ENCODE measurements at places on chromosomes 11 and 22.

DNA sequence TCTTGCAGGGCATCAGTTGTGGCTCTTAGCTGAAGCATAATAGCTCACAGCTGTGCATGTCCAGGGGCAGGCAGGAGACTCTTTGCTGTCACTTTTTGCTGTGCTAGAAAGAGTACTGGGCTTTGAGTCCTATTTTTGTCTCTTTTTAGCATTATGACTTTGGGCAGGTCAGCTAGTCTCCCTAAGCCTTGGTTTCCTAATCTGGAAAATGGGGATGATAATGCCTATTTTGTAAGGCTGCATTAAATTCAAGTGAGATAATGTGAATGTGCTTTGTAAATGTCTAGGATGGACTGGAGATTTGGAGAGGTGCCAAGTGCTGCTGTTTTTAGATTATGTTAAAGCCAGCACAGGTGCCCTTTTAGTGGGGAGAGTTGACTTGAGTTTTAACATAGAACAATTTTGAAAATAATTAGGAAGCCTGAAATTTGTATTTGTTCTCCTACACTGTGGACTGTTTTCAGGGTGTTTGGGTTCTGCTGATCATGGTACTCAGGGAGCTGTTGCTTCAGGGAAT is 19.1 kb downstream of the CABIN1 start:
- DNase-seq, result no peak

- DNase-seq, result no peak
These were observed 54.4 kb upstream of the JAM3 start for GRCh38 chr11:134014511-134014910.

- no peak for DNase-seq
These were observed 5.6 kb downstream of the PLAAT3 start for GRCh38 chr11:63608353-63609345.

GRCh38 chr11:68865241-68865640 is 23.5 kb upstream of the CPT1A start:
- no peak for DNase-seq

DNA sequence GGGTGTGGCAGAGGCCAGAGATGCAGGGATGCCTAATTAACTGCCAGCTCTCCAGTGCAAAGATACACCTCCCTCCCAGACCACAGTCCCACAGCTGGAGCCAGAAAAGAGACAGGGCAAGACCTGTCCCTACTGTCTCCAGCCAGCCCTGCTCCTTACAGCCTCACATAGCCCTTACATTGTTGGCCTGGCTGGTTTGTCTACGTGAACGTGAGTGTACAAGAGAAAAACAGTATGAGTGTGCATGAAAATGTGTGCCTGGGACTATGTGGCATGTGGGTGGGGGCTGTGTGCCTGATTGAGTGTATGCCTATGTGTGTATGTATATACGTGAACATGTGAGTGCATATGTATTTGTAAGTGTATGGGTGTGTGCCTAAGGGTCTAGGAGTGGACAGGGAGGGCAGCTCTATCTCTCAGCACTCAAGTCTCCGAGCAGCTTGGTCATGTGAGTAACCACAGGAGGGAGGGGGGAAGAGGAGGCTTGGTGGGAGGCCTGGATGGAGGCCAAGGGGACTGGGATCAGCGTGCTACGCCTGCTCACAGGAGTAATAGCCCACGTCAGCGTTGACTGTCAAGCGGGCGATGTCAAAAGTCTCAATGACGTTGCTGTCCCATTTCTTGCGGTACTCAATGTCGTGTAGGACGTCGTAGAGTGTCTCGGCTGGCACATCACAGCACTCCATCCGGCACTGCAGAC is 6.6 kb upstream of the ARAP1 start:
- peak; percentile 60 for DNase-seq

DNA sequence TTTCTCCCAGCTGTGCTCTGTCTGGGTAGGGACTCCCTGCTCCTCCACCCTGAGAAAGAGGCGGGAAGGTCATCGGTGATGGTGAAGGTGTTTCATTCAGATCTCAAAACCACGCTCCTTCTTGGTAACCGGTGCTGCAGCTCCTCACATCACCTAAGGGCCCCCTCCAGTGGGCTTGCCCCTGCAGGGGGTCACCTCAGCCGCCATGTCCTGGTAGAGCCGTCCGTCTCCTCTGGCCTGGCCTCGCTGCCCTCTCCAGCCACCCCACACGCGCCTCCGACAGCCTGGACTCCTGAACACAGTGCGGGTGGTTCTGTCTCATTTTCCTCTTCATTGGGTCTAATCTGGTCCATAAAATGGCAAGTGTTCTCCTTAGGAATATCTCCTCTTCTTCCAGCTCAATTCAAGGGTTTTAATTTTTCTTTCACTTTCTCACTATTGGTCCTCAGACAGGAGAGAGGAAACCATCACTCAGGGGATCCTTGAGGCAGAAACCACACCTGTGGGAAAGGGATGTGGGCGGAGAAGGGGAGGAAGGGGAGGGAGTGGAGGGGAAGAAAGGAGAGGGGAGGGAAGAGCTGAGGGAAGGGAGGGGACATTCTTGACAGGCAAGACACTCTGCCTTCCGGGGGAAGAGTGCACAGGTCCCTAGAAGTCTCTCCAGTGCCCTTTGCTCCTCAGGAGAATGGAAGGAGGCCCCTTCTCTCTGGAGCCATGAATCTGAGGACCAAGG is 1338.4 kb downstream of the TBC1D22A start:
- no peak for DNase-seq

DNA sequence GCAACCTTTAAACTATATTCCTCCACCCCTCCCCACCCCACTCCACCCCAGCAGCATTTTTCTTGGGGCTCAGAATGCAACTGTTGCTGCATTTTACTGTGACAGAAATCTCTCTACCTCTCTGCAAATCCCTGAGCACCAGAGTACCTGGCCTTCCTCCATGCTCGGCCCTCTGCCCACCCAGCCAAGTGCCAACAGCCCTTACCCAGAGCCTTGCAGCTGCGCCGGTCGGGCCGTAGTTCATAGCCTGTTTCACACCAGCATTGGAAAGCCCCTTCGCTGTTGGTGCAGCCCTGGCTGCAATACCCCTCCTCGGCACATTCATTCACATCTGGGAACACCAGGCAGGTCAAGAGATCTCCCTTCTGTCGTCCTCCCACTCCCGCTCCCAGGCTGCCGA is 23.4 kb downstream of the LRP4 start:
- DNase-seq, result no peak

DNA sequence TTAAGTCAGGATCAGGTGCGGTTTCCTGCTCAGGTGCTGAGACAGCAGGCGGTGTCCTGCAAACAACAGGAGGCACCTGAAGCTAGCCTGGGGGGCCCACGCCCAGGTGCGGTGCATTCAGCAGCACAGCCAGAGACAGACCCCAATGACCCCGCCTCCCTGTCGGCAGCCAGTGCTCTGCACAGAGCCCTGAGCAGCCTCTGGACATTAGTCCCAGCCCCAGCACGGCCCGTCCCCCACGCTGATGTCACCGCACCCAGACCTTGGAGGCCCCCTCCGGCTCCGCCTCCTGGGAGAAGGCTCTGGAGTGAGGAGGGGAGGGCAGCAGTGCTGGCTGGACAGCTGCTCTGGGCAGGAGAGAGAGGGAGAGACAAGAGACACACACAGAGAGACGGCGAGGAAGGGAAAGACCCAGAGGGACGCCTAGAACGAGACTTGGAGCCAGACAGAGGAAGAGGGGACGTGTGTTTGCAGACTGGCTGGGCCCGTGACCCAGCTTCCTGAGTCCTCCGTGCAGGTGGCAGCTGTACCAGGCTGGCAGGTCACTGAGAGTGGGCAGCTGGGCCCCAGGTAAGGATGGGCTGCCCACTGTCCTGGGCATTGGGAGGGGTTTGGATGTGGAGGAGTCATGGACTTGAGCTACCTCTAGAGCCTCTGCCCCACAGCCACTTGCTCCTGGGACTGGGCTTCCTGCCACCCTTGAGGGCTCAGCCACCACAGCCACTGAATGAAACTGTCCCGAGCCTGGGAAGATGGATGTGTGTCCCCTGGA is at the start of gene MYO7A:
MYO7A (plus strand) TSS at position 327 of the 772 bp plus-strand sequence. CDS start 2,389 bp downstream, outside the sequence.
- peak; percentile 70 for DNase-seq

GRCh38 chr11:25628030-25628429 is 703.9 kb upstream of the ANO3 start:
- no peak for DNase-seq

DNA sequence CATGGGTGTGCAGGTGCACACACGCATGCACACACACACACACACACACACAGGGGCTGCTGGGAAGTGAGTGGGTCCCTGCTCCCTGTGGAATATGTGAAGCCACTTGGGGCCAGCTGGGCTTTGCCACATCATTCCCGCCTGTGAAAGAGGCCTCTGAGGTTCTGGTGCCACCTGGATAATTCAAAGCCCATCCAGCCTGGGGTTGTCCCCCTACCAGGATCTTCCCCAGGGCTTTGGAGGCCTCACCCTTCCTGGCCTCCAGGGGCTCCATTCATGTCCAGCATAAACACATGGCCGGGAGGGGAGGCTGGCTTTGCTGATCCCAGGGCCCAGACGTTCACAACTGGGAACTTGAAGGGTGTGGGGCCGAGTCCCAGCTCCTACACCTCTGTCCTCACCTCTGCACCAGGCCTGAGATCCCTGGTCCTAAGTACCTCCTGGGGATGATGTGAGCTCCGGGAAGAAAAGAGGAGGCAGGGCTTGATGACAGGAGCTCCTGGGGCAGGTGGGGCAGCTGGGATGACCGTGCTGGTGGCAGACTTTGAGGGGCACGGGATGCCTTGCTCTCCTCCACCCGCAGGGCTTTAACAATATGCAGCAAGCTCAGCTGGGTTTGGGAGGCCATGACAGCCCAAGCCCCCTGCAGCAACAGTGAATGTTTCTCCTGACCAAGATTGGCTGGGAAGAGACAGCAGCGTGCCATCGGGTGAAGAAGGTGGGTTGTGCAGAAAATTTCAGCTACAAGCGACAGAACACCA is 14.2 kb downstream of the LINC01488 start:
- peak; percentile 19 for DNase-seq

DNA sequence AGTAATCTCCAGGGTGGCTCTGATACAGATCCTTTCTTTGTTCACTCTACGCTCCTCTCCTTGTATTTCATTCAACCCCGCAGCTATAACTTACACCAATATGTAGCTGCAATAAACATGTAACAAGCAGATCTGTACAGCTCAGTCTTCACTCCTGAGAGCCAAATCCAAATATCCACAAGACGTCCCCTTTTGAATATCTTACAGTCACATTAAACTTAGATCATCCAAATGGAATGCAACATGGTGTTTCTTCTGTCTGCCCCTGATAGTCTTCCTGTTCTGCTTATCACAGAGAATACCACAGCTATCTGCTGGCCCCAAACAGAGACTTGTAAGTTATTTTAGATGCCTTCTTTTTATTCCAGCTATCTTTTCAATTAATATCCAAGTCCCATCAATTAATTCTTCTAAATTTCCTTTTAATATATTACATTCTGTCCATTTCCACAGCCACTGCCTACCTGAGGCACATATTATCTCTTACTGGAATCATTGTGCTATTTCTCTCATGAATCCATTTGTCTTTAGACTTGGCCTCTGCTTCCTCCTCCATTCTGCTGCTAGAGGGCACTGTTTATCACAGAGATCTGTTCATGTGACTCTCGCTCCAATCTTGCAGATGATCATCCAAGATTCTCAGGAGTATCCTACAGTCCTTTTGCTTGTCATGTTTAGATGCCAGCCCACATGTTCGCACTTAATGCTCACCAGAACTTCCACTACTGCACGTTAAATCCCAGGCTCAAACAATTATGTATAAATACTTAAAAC is 908.6 kb downstream of the NTM start:
- DNase-seq, result no peak

DNA sequence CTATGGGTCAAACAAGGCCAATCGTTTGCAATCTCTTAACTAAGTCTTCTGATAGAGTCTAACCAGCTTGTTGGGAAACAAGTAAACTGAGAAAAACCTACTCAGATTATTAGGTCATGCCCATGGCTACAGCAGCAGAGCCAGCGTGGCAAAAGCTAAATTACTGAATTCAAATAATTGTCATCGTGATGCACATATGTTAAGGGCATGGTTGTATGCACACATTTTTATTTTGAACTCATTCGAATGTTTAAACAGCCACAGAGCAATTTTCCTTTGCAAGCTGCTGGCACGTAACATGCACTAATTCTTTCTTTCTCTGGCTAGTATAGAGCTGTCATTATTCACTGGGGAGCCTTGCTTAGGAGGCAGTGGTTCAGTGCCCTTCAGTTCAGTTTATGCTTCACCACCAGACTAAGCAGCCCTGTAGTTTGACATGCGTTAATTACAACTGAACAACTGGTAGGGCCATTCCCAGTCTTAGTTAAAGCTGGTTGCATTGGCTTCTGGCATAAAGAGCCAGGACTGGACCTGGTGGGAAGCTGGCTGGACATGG is 396.4 kb downstream of the METTL15 start:
- DNase-seq, result no peak

- peak; percentile 55 for DNase-seq
These were observed 6.3 kb downstream of the ARHGEF17 start for GRCh38 chr11:73314117-73314961.

DNA sequence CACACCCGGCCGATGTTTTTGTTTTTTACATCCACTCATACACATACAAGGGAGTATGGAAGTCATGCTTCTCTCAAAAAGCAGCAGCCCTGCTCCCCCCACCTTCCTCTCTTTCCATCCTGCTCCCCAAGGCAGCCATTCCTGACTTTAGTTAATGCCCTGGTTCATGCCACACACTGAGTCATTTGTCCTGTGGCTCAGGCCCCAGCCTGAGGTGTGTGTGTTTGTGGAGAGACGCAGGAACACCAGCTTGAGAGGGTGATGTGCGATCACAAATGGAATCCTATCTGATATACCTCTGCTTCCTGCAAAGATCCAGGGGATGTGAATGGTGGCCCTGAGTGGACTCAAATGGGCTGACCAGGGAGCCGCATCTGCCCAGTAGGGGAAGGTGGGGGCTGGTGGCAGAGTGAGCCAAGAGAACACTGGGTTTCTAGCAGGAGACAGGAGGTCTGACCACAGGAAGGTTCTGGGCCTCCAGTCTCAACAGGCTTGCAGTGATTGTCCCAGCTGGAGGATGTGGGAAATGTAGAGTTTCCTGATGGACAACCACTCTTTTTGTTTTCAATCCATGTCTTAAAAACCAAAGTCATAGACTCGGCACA is 86.7 kb downstream of the OSBP2 start:
- no peak for DNase-seq

DNA sequence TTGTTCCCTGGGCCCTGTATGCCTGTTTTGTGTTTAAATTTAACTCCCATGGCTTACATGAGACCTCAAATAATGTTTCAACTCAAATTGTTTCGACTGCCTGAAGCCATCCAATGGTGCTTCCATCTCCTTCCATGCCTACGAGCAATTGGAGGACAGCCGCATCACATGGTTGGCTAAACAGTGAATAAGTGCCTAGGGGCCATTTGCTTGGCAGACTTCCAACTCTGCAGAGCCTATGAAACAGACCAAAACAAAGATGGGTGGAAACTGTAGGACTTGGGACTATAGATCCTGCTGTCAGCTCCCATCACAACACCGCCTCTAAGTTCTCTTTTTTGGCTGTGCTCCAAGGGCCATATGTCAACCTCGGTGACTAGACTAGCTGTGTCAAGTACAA is 84.1 kb downstream of the PARVA start:
- no peak for DNase-seq

All from left hindlimb (tissue), 1 donor.